ENCODE measurements at places on chromosomes 7 and 10. TPM values are rescaled to one million over a fixed set of nuclear protein-coding genes. Genes with fewer than 3 reads are reported as not detected.

DNA sequence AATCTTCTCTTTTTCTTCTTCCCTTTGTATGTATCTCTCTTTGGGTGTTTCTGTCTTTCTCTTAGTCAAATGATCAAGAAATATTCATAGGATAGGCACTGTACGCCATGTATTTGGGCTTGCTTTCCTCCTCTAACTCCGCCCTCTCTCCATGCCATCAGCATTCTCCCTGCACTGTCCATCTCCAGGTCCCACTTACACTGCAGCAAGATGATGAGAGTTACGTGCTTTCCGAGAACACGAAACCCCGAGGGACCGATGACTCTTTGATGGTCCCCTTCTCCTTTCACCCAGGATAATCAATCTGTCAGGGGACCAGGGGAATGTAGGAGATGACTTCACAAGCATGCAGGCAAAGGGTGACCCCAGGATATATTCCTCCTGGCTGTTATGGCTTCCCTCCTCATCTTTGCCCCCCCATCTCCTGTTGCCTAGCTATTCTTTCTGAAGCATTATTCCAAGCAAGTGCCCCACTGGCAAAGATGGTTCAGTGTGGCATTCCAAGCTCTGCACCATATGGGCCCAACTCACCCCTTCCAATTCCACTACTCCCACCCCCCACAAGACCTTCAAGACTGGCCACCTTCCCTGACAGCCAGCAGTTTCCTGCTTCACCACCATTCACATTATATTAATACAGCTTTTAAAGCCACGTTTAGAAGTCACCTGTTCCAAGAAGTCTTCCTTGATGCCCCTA, 40.0 kb downstream of the HIF1AN start:
- no peak overlapping the region for H3K4me3 ChIP-seq
- no peaks in the 10 kb centered on the region for H3K4me1 ChIP-seq
- no peak overlapping the region for H3K27ac ChIP-seq
- no peaks in the 10 kb centered on the region for H3K36me3 ChIP-seq
- peaks cover 37% of the 10 kb centered on the region for H3K27me3 ChIP-seq
- no peak for DNase-seq

DNA sequence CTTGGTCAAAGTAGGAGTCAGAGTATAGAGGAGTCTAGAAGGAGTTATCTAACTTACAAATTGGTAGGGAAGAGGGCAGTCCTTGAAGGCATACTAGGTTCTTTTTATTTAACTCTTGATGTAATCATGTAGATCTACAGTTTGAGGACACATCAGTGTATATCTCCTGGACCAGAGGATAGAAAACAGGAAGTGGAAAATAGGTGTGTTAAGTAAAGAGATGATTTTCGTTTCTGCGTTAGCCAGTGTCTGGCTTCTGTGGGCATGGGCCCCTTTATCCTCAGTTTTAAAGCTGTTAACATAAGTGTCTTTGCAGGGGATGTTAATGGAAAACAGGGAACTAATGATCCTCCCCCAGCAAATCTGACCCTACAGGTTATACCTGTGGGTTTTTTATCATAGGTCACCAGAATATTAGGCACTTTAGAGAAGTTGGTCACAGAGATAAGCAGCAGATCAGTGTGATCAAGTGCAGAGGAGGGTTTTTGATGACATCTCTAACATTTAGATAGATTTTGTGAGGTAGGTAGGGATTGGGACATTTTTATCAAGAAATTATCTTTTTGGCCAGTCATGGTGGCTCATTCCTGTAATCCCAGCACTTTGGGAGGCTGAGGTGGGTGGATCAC, 58.6 kb upstream of the PRSS1 start:
- peak overlapping the region; percentile 76 for H3K27ac ChIP-seq
- DNase-seq: no peak
- no peaks in the 10 kb centered on the region for H3K27me3 ChIP-seq

GRCh38 chr7:27484451-27484850, 178.2 kb downstream of the HIBADH start:
- no peak overlapping the region for H3K4me3 ChIP-seq
- no peaks in the 10 kb centered on the region for H3K4me1 ChIP-seq
- no peaks in the 10 kb centered on the region for H3K27me3 ChIP-seq
- no peak for DNase-seq
- H3K36me3 ChIP-seq: no peaks in the 10 kb centered on the region

DNA sequence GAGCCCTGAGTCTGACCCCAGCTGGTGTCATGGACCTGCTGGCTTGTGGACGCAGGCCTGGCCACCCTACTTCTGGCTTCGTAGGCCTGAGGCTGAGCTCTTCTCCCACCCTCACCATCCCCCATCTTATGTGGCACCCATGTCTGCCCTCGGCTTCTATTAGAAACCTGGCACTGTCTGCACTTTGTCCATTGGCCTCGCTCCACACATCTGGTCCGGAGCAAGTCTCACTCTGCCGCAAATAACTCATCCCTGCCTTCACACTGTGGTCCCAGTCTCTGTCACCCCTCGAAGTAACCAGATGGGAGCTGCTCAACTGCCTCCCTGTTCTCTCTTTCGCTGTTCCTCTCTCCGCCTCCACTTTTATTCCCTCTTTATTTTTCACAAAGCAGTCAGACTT, 78.6 kb downstream of the TRRAP start:
- no peak for DNase-seq
- no peak overlapping the region for H3K4me3 ChIP-seq
- H3K36me3 ChIP-seq: peaks cover 69% of the 10 kb centered on the region
- no peaks in the 10 kb centered on the region for H3K4me1 ChIP-seq

GRCh38 chr10:100508691-100509150, 10.9 kb downstream of the SEC31B start:
- peak overlapping the region; percentile 89 for H3K27ac ChIP-seq
- H3K4me3 ChIP-seq: peak overlapping the region; percentile 80
- no peaks in the 10 kb centered on the region for H3K27me3 ChIP-seq
- peaks cover 49% of the 10 kb centered on the region for H3K36me3 ChIP-seq
- peak; percentile 90 for DNase-seq

- peak overlapping the region; percentile 88 for H3K27ac ChIP-seq
- peak; percentile 88 for DNase-seq
- H3K27me3 ChIP-seq: no peaks in the 10 kb centered on the region
Observed at GRCh38 chr7:36784991-36785940, 61.0 kb upstream of the AOAH start.

MYOZ1 gene
- total RNA-seq: not detected

TMEM236 gene
- total RNA-seq: 0.05 TPM

DNA sequence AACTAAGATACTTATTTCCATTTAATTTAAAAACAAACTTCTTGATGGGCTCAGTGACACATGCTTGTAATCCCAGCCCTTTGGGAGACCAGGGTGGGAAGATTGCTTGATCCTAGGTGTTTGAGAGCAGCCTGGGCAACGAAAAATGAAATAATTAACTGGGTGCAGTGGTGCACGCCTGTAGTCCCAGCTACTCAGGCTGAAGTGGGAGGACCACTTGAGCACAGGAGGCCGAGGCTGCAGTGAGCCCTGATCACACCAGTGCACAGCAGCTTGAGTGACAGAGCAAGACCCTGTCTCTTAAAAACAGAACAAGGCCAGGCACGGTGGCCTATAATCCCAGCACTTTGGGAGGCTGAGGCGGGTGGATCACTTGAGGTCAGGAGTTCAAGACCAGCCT, 37.4 kb downstream of the AVL9 start:
- no peak overlapping the region for H3K4me3 ChIP-seq
- peaks cover 16% of the 10 kb centered on the region for H3K36me3 ChIP-seq
- H3K27me3 ChIP-seq: no peaks in the 10 kb centered on the region
- H3K4me1 ChIP-seq: peaks cover 4% of the 10 kb centered on the region
- no peak overlapping the region for H3K27ac ChIP-seq

ITPRID1 gene
- total RNA-seq: not detected

DNA sequence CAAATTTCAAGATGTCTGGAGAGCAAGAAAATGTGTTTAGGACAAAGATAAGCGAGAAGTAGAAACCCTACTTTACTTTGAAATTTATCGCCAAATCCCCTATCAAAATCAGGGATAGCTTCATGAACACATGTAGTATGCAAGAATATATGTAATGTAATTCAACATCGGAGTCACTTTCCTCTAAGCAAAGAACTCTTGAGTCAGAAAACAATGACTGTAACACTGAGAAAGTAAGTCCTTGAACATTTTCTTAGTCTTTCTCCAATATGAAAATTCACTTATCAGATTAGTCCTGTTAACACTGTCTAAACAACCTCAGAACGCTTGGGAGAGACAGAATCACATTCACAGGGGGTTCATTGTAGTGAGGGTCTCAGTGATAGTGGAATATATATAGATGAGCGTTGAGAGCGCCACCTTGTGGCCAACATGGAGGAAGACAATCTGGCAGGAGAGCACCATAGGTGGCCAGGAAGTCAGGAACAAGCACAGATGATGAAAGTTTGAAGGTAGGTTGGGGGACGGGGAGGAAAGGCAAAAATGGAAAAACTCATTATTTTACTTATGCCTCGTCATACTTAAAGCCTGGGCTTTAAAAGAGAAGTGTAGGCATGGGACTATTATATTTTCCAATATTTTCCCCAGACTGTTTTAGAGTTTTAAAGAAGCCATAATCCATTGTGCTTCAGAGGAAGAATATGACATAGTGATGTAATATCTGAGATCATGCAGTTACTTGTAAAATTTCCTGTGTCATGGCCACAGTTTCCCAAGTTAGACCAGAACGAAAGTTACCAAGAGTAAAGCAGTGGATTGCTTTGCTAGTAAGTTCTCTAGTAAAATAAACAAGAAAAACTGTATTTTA, 115.5 kb upstream of the GNAI1 start:
- no peaks in the 10 kb centered on the region for H3K36me3 ChIP-seq
- no peak overlapping the region for H3K4me3 ChIP-seq
- H3K27ac ChIP-seq: no peak overlapping the region
- no peaks in the 10 kb centered on the region for H3K4me1 ChIP-seq
- peak; percentile 77 for DNase-seq
- no peaks in the 10 kb centered on the region for H3K27me3 ChIP-seq

PCDH15 gene
- total RNA-seq: not detected

EPO gene
- not detected for total RNA-seq

MOGAT3 gene
- total RNA-seq: not detected

FAM237B gene
- total RNA-seq: not detected

STAMBPL1 gene
- total RNA-seq: 43.5 TPM

LIPM gene
- total RNA-seq: not detected

DNA sequence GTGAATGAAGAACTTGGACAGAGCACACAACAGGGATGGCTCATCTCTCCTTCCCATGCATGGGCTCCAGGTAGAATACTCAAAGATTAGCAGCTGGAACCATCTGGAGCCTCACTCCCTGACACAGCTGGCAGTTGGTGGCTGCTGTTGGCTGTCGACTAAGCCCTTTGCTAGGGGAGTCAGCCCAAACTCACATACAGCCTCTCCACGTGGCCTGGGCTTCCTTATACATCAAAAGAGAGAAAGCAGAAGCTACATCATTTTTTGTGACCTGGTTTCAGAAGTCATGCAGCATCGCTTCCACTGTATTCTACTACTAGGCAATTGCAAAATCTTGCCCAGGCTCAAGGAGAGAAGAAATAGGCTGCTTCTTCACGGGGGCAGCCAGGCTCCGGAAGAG, 24.4 kb downstream of the ASNS start:
- H3K4me1 ChIP-seq: no peaks in the 10 kb centered on the region
- H3K4me3 ChIP-seq: no peak overlapping the region
- peaks cover 20% of the 10 kb centered on the region for H3K36me3 ChIP-seq
- H3K27ac ChIP-seq: no peak overlapping the region
- H3K27me3 ChIP-seq: peaks cover 2% of the 10 kb centered on the region

PRRT4 gene
- 0.14 TPM for total RNA-seq

DNA sequence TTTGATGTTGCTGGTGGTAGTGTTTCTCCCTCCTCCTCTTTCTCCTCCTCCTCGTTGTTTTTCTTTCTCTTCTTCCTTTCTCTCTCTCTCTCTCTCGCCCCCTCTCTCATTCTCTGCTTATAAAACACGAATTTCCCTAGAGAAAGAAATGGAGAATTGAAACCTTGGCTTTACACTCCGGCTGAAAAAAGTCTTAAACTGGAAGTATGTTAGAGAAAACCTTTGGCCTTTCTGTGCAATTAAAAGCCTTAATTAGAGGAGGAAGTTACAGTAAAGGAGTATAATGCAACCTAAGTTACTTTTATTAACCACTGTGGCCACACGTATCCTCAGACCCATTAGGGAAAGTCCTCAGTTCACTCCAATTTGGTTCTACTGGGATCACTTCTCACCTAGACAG, 501.7 kb upstream of the SORCS1 start:
- no peaks in the 10 kb centered on the region for H3K27me3 ChIP-seq
- H3K36me3 ChIP-seq: no peaks in the 10 kb centered on the region
- H3K27ac ChIP-seq: no peak overlapping the region
- H3K4me3 ChIP-seq: no peak overlapping the region

DNA sequence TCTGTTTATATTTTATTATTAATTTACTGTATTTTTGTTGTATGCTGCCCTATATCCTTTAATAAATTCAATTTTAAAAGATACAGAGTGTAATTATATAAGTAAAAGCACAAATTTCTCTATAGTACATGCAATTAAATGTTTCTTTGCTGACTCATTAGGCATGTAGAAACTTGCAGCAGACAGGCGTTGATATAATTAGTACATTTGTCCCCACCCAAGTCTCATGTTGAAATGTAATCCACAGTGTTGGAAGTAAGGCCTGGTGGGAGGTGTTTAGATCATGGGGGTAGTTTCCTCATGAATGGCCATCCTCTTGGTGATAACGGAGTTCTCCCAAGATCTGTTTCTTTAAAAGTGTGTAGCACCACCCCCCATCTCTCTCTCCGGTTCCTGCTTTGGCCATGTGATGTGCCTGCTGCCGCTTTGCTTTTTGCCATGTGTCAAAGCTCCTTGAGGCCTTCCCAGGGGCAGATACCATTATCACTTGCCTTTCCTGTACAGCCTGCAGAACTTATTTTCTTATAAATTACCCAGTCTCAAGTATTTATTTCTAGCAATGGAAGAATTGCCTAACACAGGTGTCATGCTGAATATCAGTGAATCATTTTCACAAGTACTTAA, 63.7 kb downstream of the TSPAN12 start:
- H3K27ac ChIP-seq: no peak overlapping the region
- H3K27me3 ChIP-seq: peaks cover 6% of the 10 kb centered on the region
- no peaks in the 10 kb centered on the region for H3K36me3 ChIP-seq
- no peak overlapping the region for H3K4me3 ChIP-seq
- DNase-seq: no peak

- peaks cover 23% of the 10 kb centered on the region for H3K4me1 ChIP-seq
- no peaks in the 10 kb centered on the region for H3K36me3 ChIP-seq
- H3K27ac ChIP-seq: no peak overlapping the region
- no peak for DNase-seq
- H3K4me3 ChIP-seq: no peak overlapping the region
Observed at GRCh38 chr10:71312811-71313789, 6.0 kb upstream of the SLC29A3 start.

GRCh38 chr10:66625709-66626590, 299.9 kb upstream of the LRRTM3 start:
- H3K36me3 ChIP-seq: no peaks in the 10 kb centered on the region
- no peaks in the 10 kb centered on the region for H3K4me1 ChIP-seq
- no peak overlapping the region for H3K4me3 ChIP-seq
- no peaks in the 10 kb centered on the region for H3K27me3 ChIP-seq
- no peak overlapping the region for H3K27ac ChIP-seq
- no peak for DNase-seq

ACBD7 gene
- total RNA-seq: 1.3 TPM

GRCh38 chr7:136392856-136393255, 415.7 kb upstream of the MTPN start:
- no peak overlapping the region for H3K4me3 ChIP-seq
- H3K27me3 ChIP-seq: no peaks in the 10 kb centered on the region
- H3K27ac ChIP-seq: no peak overlapping the region
- H3K36me3 ChIP-seq: no peaks in the 10 kb centered on the region

Data from activated CD4-positive, alpha-beta T cell treated with anti-CD3 and anti-CD28 coated beads, Interleukin-2, amount 10 ng/mL, durations not matched to agents 24 days and 14 days (primary cell).